ENCODE measurements at places on chromosomes 1 and 21.

- DNase-seq = no peak
These were observed 5.6 kb downstream of the DDI2 start for GRCh38 chr1:15622712-15623373.

DNA sequence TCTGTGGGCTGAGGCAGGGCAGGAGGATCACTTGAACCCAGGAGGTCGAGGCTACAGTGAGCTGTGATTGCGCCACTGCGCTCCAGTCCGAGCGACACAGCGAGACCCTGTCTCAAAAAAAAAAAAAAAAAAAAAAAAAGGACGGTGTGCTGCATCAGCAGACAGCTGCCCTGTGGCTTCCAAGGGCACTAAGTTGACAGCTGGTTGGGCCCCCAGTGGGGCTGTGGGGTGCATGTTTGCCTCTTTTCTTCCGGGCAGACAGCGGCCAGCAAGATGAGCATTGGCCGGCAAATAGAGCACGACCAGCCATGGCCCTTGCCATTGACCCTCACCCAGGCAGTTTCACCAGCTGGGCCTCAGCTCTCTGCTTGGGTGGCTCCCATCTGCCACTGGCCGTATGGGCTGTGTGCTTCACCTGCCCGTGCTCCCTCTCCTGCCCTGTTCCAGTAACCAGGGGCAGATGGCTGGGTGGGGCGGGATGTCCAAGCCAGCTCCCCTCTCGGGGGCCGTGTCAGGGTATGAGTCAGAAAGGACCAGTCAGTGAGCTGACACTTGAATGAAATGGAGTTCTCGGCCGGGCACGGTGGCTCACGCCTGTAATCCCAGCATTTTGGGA lies 12.3 kb upstream of the SLC25A34 start:
- DNase-seq = no peak

GRCh38 chr1:84750110-84750730 lies 60.0 kb upstream of the SSX2IP start:
- DNase-seq = no peak

GRCh38 chr1:177863796-177864195 lies 106.1 kb downstream of the SEC16B start:
- DNase-seq = no peak

GRCh38 chr1:94539496-94539895 lies 2.1 kb downstream of the F3 start:
- DNase-seq = no peak

- no peak for DNase-seq
These were observed 11.7 kb downstream of the USP25 start for GRCh38 chr21:15741510-15741909.

DNA sequence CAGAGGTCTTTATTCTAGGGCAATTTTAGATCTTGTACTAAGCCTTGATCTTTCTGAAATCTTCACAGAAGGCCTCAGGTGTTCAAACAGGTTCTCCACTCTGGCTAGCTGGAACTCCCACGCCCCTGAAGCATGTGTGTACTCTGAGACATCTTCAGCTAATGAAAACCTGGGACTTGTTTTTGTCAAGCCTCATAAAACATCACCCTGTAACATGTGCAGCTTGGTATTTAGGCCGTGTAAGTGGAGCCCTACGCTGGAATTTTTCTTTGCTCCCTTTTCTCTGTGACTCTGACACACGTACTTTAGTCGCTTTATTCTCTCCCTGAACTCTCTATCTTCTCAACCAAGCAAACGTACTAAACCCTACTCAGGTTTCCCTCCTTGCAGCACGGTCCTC lies 701.9 kb upstream of the ZP4 start:
- DNase-seq = no peak

GRCh38 chr1:85467929-85468540 lies 3.1 kb upstream of the DDAH1 start:
- DNase-seq = no peak

DNA sequence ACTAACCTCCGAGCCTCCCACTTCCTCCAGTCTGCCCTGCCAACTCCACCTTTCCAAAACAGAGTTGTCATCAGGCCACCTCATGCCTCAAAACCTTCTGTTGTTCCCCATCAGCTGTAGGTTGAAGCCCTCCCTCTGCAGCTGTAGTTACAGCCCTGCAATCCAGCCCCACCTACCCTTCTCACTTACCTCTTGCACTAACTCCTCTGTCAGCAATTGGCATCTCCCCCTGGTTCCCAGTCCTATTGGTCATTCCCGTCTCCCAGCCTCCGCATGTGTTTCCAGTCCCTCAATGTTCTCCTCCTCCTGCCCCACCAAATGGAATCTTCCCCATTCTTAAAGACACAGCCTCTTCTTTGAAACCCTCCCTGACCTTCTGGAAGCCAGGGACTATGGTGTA lies 100.1 kb upstream of the GCLM start:
- DNase-seq = no peak

DNA sequence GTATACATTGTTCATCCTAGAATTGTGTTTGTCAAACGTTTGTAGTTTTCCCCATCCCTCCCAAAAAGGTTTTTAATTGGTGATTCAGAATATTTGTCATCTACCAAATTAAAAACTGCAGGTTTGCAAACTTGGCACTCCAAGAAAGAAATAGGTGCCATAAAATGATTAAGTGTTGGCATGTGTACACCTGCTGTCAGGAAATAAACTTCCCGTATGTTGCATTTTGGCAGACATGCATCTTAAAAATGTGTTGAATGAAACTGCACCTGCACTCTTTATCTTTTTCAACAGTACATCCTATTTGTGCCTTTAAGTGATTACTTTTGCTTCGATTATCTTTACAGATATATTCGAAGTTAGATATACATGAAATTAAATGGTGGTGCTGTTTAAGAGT lies 7.3 kb downstream of the B3GALT2 start:
- DNase-seq = no peak

DNA sequence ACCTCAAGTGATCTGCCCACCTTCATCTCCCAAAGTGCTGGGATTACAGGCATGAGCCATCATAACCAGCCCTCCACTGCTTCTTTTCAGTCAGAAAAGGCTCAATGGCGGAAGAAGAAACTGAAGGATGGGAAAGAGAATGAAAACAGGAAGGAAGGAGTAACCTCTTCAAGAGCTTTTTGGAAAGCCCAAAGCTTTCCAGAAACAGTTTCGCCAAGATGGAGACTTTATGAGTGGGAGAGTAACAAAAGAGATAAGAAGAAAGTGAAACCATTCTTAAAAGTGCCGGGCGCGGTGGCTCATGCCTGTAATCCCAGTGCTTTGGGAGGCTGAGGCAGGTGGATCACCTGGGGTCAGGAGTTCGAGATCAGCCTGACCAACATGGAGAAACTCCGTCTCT lies 62.7 kb upstream of the NBL1 start:
- no peak for DNase-seq

Data from hematopoietic multipotent progenitor cell (in vitro differentiated cells).